ENCODE measurements at places on chromosomes 13 and 19. TPM values are rescaled to one million over a fixed set of nuclear protein-coding genes. Genes with fewer than 3 reads are reported as not detected.

Gene DIRAS1
- total RNA-seq = 3.5 TPM

Gene WTIP
- 45.9 TPM for total RNA-seq

Gene KMT2B
- 61.8 TPM for total RNA-seq

Gene KLHL1
- total RNA-seq = not detected

Gene PRKD2
- total RNA-seq = 74.7 TPM

DNA sequence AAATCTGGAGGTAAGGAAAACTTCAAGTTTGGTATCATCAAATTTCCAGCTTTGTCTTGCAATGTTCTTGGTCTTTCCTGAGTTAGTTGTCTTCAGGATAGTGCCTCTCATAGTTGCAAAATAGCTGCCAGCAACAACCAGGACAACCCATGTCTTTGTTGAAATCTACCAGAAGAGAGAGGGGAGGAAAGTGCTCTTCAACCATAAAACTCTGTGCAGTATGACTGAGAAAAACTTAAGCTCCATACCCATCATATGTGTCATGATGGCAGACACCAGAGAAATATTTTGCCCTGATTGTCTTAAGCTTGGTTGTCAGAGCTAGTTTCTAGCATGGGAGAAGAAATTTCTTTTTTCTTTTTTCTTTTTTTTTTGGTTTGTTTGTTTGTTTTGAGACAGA is 103.3 kb downstream of the SPRY2 start:
- no peaks in the 10 kb centered on the region for H3K27me3 ChIP-seq

- H3K4me3 ChIP-seq = no peak overlapping the region
- DNase-seq = no peak
- H3K36me3 ChIP-seq = peaks cover 5% of the 10 kb centered on the region
Measured at GRCh38 chr19:56271151-56271550, 1.4 kb upstream of the EDDM13 start.

DNA sequence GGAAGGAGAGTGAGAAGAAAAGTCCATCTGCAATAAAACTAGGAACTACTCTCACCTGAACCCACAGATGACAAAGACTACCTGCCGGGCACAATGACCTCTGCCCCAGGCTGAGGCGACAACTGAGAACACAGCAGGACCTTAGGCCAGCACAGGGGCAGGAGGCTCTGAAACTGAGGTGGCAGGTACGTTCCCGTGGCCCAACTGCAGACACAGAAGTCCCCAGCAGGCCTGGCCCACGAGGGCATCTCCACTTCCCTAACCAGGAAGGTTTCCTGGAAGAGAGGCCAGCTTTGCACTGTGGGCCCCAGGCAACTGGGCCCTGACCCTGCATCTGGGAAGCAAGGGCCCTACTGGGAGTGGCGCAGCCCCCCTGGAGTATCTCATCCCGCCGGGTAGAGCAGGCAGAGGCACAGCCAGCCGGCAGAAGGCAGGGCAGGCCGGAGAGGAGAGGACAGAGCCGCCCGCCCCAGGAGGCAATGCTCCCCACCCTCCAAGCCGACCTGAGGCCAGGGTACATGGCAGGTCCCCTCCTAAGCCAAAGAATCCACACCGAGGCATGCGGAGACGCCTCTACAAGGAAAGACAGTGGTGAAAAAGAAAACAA is 32.7 kb downstream of the STK24 start:
- H3K36me3 ChIP-seq = peaks cover 11% of the 10 kb centered on the region
- H3K4me3 ChIP-seq = no peak overlapping the region
- DNase-seq = no peak
- no peak overlapping the region for H3K27ac ChIP-seq

GRCh38 chr13:51879133-51879532 is 17.4 kb downstream of the CCDC70 start:
- peaks cover 1% of the 10 kb centered on the region for H3K36me3 ChIP-seq
- no peak overlapping the region for H3K4me3 ChIP-seq
- H3K27me3 ChIP-seq = no peaks in the 10 kb centered on the region

DNA sequence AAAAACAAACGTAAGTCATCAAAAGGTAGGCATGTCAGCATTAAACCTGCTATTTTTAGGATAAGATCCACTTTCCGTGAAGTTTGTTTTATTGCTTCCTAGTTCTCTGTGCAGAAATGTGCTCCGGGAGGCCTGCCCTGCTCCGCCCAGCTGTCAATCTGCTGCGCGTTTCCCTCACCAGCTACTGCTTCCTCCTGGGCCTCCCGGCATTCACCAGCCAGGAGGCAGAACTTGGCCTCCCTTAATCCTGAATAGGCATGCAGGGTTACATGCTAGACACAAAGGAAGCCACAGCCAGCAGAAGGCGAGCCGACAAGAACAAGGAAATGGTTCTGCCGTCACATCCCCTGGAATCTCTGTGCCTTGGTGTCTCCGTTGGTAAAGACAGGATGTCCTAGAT is 386.2 kb downstream of the IRS2 start:
- H3K27me3 ChIP-seq = no peaks in the 10 kb centered on the region
- no peak for DNase-seq
- H3K36me3 ChIP-seq = no peaks in the 10 kb centered on the region
- H3K4me3 ChIP-seq = no peak overlapping the region

GRCh38 chr13:73954808-73955207 is 179.4 kb downstream of the KLF12 start:
- no peaks in the 10 kb centered on the region for H3K36me3 ChIP-seq
- no peak for DNase-seq
- H3K4me1 ChIP-seq = peaks cover 5% of the 10 kb centered on the region
- H3K27ac ChIP-seq = no peak overlapping the region

DNA sequence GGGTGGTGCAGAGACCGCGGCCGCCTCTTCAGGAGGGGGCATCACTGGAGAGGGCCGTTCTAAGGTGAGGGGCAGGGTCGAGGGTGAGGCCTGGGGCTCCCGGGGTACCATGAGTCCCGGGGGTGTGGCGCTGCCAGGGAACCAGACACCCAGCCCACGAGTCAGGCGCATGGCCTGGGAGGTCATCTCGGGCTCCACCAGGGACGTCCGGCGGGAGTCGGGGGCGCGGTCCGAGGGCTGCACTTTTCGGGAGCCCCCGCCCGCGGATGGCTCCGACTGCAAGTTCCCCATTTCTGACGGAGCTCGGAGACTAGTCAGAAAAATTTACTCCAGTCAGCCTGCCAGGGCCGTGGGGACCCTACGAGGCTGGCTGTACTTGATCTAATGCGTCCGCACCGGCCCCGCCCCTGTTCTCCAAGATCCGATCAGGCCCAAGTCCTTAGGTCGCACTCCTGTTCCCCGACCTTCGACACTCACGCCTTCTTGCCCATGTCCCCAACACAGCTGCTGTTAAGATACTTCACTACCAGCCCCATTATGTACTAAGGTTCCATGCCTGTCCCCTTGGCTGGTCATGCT is 774 bp downstream of the GGN start:
- peak overlapping the region; percentile 93 for H3K4me3 ChIP-seq
- DNase-seq = no peak

- no peaks in the 10 kb centered on the region for H3K36me3 ChIP-seq
- H3K27me3 ChIP-seq = no peaks in the 10 kb centered on the region
- H3K27ac ChIP-seq = no peak overlapping the region
Measured at GRCh38 chr19:23415561-23416191, 20.4 kb upstream of the ZNF91 start.

DNA sequence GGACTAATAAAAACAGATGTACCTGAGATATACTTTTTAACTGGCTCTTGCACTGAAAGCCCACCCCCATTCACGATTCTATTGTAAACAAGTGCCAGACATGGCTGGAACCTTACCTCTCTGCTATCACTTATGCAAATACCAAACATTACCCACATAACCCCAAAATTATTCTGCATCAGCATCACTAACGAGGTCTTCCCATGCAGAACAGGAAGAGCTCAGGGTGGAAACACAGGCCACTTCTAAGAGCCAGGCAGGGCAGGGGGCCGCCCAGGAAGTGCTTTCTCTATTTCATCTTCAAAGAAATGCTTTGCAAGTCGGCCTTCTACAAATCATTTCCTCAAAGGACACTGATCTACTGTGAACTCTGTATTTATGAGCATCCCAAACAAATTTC is 7.3 kb downstream of the IRS2 start:
- peaks cover 33% of the 10 kb centered on the region for H3K4me1 ChIP-seq
- DNase-seq = no peak

GRCh38 chr13:112891477-112892401 is 77.3 kb upstream of the MCF2L start:
- H3K4me1 ChIP-seq = peaks cover 16% of the 10 kb centered on the region
- H3K36me3 ChIP-seq = no peaks in the 10 kb centered on the region
- H3K4me3 ChIP-seq = no peak overlapping the region
- peaks cover 51% of the 10 kb centered on the region for H3K27me3 ChIP-seq
- H3K27ac ChIP-seq = no peak overlapping the region

GRCh38 chr13:93473441-93474270 is 247.0 kb downstream of the GPC6 start:
- no peak for DNase-seq
- peaks cover 30% of the 10 kb centered on the region for H3K4me1 ChIP-seq
- H3K36me3 ChIP-seq = peaks cover 11% of the 10 kb centered on the region
- no peaks in the 10 kb centered on the region for H3K27me3 ChIP-seq
- H3K4me3 ChIP-seq = no peak overlapping the region
- H3K27ac ChIP-seq = peak overlapping the region; percentile 51

DNA sequence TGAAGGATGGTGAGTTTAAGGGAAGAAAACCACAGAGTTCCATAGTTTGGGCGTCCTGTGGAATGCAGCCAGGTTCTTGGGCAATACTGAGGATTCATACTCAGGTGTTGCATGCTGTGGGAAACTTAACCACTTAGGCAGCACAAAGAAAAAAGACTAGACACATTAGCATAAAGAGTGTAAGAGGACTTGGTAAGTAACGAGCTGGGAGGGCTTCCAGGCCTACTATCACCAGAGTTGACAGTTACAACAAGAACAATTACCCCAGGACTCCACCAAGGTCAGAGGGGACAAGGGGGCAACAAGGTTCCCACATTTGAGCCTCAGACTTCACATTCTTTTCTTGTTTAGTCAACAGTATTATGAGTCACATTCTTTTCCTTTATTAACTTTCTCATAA is 33.2 kb downstream of the KCTD12 start:
- no peak overlapping the region for H3K4me3 ChIP-seq
- no peak for DNase-seq
- peaks cover 2% of the 10 kb centered on the region for H3K4me1 ChIP-seq
- H3K27me3 ChIP-seq = no peaks in the 10 kb centered on the region

DNA sequence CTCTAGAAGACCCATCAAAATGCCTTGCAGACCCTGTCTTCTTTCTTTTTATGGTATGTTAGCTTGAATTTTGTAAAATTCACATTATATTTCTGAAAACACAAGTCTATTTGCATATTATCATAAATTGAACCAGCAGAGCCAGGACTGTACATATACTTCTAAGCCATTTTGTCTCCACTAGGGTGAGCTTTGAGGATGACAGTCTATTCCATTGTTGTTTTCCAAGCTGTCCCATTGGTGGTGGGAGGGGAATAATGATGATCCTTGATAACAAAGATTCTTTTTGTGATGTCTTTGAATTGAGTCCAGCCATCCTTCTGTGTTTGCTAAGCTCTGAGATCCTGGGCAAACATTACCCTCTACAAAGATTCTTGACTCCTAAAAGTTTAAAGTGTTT is 359.3 kb upstream of the PCDH20 start:
- no peak overlapping the region for H3K27ac ChIP-seq
- peaks cover 2% of the 10 kb centered on the region for H3K4me1 ChIP-seq
- no peak overlapping the region for H3K4me3 ChIP-seq
- DNase-seq = no peak

- DNase-seq = no peak
- peak overlapping the region; percentile 79 for H3K4me3 ChIP-seq
- no peaks in the 10 kb centered on the region for H3K36me3 ChIP-seq
Measured at GRCh38 chr19:6108721-6109633, 1.3 kb downstream of the RFX2 start.

DNA sequence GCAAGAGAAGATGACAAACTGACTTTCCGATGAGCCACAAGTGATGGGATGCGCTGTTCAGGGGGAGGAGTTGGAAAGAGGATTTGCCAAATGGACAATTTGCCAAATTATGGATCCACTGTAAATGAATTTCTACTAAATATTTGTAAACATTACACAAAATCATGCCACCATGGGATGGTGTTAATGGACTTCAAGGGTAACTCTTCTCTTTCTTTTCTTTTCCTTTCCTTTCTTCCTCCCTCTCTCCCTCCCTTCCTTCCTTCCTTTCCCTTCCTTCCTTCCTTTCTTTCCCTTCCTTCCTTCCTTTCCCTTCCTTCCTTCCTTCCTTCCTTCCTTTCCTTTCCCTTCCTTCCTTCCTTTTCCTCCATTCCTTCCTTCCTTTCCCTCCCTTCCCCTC is 76.0 kb upstream of the PEG3 start:
- DNase-seq = no peak
- H3K4me1 ChIP-seq = no peaks in the 10 kb centered on the region
- no peak overlapping the region for H3K27ac ChIP-seq
- H3K27me3 ChIP-seq = no peaks in the 10 kb centered on the region
- peaks cover 3% of the 10 kb centered on the region for H3K36me3 ChIP-seq

DNA sequence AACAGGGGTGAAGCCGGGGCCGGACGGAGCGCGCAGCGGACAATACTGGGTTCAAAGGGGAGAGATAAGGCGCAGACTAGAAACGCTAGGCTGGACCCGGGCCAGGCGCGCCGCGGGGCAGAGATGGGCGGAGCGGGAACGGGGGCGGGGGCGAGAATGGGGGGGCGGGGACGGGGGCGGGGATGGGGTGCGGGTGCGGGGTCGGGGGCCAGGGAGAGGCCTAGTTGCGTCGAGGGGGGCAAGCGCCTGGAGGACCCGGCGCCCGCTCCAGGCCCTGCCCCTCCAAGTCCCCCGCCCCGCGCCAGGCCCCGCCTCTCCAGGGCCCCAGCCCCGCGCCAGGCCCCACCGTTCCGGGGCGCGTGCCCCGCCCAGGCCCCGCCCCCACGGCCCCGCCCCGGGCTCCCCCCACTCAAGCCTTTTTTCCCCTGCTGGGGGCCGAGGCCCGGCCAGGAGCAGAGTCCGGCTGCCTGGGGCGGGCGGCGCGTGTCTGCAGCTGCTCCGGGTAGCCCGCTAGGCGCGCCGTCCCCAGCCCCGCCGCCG is at the start of gene CERS4:
TSS of gene CERS4 (plus strand) at position 449 of the 540 bp plus-strand sequence. CDS start 41,707 bp downstream, outside the sequence.
- no peaks in the 10 kb centered on the region for H3K27me3 ChIP-seq
- H3K4me3 ChIP-seq = peak within 1 kb of the TSS; percentile 77
- H3K36me3 ChIP-seq = peaks cover 5% of the 10 kb centered on the region
- peak within 1 kb of the TSS; percentile 92 for H3K27ac ChIP-seq
- peak; percentile 80 for DNase-seq

All from mesothelial cell of epicardium (in vitro differentiated cells).